ENCODE measurements at places on chromosomes 13 and 19. TPM values are rescaled to one million over a fixed set of nuclear protein-coding genes. Genes with fewer than 3 reads are reported as not detected.

DNA sequence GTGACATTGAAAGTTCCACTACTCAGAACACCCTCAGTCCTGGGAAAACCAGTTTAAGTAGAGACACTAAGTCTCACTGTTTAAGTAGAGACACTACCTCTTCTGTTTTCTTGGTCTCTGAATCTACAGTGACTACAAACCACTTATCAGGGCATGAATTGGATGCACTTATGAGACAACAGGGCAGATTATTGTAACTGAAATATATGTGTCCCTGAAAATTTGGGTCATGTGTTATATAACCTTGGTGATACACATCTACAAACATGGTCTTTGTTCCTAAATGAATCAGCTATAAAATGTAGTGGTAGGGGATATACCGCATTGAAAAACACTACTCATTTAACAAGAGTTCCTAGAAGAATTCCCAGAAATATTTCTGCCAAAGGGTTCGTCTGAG lies 55.7 kb downstream of the SERP2 start:
- no peak for DNase-seq

DNA sequence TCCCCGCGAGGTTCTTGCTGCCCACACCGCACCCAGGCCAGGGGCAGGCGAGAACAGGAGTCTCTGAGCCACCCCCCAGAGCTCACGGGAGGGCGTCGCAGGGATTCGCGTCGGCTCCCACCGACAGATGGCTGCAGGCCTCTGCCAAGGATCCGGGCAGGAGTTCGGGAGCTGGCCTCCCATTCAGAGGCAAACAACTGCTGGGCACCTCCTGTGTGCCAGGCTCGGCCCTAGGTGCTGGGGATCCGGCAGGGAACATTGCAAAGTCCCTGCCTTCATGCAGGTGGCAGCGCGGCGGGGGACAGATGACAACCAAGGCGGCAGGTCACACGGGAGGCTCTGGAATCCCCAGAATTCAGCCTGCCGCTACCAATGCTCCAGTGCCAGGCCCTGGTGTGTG lies 25.3 kb downstream of the LRRC4B start:
- DNase-seq = no peak

DNA sequence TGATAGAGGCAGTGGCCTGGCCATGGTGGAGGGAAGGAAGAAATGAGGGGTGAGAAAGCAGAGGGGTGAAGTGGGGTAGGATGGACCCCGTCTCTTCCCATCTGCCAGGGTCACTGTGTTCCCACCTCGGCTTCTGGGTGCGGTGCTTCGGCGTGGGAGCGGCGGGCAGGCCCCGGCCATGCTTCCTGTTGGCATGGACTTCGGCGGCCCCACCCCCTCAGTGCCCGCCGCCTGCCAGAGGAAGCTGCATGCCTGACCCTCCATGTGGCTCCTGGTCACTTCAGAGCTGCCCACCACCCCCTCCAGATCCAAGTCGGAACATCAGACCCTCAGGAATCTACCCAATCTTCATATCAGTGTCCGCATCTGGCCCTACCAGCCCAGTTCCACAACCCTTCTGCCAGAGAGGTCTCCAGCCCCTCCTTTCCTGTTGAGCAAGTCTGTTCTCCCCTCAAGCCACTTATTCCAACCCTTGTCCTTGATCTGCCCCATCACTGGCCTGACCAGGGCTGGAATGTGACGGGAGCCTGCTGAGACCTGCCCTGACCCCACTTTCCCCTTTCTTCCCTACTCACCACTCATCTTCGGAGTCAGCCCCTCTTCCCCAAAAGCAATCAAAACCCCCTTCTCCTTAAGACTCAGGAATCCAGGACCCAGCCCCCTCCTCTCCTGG lies 1.5 kb downstream of the KCNN4 start:
- DNase-seq = no peak

DNA sequence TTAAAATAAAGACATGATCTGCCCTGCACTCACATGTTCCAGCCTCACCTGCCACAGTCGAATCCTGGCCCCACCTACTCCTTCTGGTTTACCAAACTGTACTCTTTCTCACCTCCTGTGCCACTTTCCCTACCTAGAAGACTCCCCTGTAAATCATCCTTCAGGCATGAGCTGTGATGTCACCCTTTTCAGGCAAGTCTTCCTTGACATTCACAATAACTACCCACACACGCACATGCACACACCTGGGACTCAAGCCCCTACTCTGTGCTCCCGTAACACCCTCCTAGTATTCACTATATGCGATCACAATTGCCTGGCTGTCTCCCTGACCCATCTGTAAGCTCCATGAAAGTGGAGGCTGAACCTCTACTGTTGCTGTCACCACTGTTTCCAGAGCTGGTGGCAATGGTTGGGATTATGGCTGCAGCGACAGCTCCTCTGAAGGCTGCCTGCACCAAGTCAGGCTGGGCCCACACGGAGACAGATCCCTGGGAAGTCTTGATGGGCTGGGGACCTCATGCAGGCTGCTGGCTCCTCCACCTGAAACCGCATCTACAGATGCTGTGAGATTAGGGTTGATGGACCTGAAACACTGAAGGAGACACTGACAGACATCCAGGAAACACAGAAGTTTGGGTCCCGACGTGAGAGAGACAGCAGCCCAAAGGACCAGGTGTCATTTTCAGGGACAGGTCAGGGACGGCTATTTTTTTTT lies 611.1 kb downstream of the UQCRFS1 start:
- no peak for DNase-seq

CCDC97 gene
- total RNA-seq = 7.2 TPM

ZNF724 gene
- 12.1 TPM for total RNA-seq

APOE gene
- total RNA-seq = 28.2 TPM

- no peak for DNase-seq
These were observed 2651.1 kb upstream of the PCDH20 start for GRCh38 chr13:64066711-64067110.

LRRC8E gene
- total RNA-seq = 1.3 TPM

GRCh38 chr19:47093254-47093653 lies 20.3 kb downstream of the ZC3H4 start:
- no peak for DNase-seq

DNA sequence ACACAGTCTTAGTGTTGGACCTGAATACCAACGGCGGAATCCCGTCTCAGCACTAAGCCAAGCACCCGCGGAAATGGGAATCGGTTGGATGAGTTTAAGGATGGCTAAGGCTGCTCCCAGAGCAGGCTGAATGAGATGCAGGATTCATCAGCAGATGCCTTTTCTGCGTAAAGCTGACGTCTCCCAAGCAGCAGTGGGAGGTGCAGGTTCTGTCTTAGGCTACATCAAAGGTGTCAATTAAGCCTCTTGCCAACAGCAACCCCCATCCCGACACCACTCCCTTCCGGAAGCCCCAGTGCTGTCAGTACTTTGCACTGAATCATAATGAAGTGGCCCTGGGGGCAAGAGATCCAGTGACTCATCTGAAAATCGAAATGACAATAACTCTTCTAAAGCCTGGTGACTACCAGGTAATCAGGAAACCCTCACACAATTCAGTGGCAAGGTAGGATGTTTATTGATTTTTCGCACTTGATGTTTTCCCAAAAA lies 275.6 kb downstream of the DCLK1 start:
- no peak for DNase-seq

SCEL gene
- total RNA-seq = 0.69 TPM

All from urinary bladder (tissue), 4 donors.